IMR-90 (cell line): ENCODE measurements at places on chromosomes 3 and 15. TPM values are rescaled to one million over a fixed set of nuclear protein-coding genes. Genes with fewer than 3 reads are reported as not detected.
A peak's percentile ranks its signal among the peaks of the same experiment; 100 is the strongest.

Gene SERINC4
- polyA plus RNA-seq: 0.09 TPM in 1 of 2 replicates, not detected in the other

Gene COLQ
- 0.65 and 1.0 TPM in 2 replicates for polyA plus RNA-seq

Gene CD200R1L
- not detected in 2 replicates for polyA plus RNA-seq

Gene MEX3B
- polyA plus RNA-seq: 12.9 and 16.2 TPM in 2 replicates

Gene CYP8B1
- polyA plus RNA-seq: not detected in 2 replicates

Gene KPNA4
- 11.0 and 12.9 TPM in 2 replicates for polyA plus RNA-seq

Gene DPPA2
- polyA plus RNA-seq: not detected in 2 replicates

Gene MESP2
- polyA plus RNA-seq: 0.32 and 0.34 TPM in 2 replicates

Gene RBPMS2
- polyA plus RNA-seq: 2.3 and 2.8 TPM in 2 replicates

Gene PTH1R
- polyA plus RNA-seq: 0.15 and 0.56 TPM in 2 replicates

Gene SLC9C1
- not detected in 2 replicates for polyA plus RNA-seq

Gene RTF1
- 21.7 and 24.3 TPM in 2 replicates for polyA plus RNA-seq

Gene CYP1A2
- polyA plus RNA-seq: not detected in 2 replicates

Gene RETNLB
- polyA plus RNA-seq: not detected in 2 replicates

DNA sequence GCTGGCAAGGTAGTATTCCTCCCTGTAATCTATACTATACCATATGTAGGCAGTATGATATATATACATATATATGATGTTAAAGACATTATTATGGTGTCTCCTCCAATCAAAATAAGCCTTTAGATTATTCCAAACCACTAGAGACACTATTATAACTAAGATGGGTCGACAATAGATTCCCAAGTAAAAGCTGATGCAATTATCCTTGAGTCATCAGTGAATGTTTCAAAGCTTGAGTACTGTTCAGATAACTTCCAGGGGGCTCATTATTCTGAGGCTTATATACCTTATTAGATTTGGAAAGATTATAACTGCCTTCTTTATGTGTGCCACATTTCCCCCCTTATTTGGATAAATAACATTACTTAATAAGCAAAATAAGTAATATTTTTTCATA, 11.9 kb upstream of the C3orf38 start:
- peak; percentile 62 for DNase-seq

- DNase-seq: peak; percentile 86
Measured at GRCh38 chr15:65580287-65580686, 30.6 kb downstream of the INTS14 start.

DNA sequence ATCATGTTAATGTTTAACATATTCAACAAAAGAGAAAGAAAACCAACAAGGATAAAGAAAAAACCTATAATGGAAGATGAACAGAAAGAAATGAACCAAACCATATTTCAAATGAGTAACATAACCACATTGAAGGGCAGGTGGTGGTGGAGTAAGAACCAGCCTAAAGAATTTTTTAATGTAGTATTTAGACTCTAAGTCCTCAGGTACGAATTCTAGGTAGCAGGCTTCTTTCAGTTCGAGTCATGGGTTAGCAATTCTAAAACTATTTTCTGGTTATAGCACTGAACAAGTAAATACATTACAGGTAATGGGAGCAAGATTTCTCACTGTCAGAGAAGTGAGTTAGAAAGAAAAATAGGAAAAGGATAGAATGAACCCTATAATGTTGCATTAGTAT, 24.4 kb downstream of the DCBLD2 start:
- no peak for DNase-seq

- no peak for DNase-seq
Measured at GRCh38 chr3:168612671-168613070, 516.9 kb upstream of the GOLIM4 start.

- DNase-seq: no peak
Measured at GRCh38 chr3:53162672-53163443, 1.8 kb downstream of the PRKCD start.

GRCh38 chr3:162740941-162741596, 1244.5 kb downstream of the OTOL1 start:
- DNase-seq: no peak

GRCh38 chr15:23869396-23869795, 182.3 kb upstream of the NDN start:
- no peak for DNase-seq

DNA sequence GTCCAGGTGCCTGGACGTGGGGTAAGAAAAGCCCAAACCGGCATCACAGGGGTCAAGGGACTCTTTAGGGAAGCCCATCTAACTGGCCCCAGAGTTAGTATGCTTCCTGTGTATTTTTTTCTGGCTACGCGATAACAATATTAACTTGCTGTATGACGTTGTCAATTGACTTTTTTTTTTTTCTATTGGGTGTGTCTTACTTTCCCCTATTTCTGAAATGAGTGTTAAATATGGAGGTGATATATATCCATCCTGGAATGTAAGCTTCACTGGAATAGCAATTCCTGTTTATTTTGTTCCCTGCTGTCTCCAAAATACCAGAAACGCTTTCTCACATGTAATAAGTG, 598 bp upstream of the GMNC start:
- DNase-seq: no peak

GRCh38 chr15:62607643-62608042, 434.9 kb upstream of the TPM1 start:
- peak; percentile 73 for DNase-seq

DNA sequence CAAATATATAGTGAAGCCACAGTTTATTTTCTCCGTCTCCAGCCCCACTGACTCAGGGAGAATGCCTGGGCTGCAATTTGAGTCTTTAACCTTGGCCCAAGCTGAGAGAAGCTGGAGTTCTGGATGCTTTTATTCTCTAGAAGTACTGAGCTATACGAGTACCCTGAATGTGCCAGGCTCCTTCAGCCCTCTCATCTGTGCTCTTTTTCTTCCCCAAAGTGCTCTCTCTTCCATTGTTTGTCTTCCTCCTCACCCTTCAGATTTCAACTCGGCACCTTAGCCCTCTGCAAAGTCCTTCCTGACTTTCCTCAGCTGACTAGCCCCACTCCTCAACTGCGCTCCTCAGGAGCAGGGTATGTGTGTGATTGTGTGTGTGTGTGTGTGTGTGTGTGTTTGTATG, 75.6 kb upstream of the AGBL1 start:
- DNase-seq: no peak

- no peak for DNase-seq
Measured at GRCh38 chr15:54033869-54034458, 55.7 kb downstream of the UNC13C start.

DNA sequence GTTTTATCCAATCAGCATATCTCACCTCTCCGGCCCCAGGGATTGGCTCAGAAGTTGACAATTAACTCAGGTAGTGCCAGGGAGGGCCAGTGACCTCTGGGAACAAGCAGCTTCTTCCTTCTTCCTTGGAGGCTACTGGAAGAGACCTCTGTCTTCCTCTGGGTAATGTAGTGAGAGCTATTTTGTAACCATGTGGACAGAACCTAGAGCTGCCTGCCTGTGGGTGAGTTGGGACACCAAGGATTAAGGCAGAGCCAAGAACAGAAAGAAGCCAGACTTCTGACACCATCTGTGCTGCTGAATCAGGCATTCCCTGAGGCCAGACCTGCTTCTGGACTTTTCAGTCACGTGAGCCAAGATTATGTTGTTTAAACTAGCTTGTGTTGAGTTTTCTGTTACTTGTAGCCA, 5.9 kb upstream of the NDUFAF1 start:
- peak; percentile 75 for DNase-seq

DNA sequence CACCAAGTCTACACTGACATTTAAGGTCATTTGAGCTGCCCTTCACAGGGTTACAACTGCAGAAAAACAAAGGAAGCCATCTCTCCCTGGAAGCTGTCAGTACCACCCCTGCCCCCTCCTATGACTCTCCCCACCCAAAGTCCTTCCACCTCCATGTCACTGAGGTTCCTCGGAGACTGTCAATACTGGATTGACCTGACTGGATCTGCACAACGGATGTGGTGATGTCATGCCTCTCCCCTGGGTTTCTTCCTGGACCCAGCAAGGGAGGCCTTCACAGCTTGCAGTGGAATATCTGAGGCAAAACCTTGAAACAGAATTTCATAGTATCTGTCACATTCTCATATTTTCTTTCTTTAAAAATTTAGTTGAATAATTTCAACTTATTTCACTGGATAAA, 153.5 kb downstream of the CLSTN2 start:
- no peak for DNase-seq

DNA sequence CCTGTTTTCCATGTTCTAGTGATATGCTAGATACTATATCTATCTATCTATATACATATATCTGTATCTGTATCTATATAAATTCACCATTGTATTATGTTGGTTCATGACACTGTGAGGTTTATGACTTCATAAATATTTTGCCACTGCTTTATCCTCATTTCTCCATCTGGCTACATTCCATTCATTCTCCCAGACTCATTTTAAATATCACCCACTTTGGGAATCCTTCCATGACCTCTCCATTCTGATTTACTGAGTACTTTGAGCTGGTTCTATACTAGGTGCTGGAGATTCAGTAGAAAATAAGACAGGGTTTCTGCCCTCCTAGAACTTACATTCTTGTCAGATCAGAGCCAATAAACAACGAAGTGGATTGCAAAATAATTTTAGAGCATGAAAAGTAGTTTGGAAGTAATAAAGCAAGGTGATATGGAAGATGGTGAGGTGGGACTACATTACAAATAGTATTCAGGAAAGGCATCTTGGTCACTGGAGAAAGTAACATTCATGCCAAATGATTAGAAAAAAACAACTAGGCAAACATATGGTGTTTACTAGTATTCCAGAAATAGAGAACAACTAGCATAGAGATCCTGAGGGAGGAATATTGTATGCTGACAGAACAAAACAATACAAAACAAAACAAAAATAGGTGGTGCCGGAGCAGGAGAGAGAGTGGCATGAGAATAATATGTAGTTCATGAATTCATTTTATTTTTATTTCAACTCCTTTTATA, 11.6 kb upstream of the PLSCR4 start:
- peak; percentile 18 for DNase-seq

GRCh38 chr3:43855674-43856299, 165.0 kb downstream of the ABHD5 start:
- peak; percentile 56 for DNase-seq

DNA sequence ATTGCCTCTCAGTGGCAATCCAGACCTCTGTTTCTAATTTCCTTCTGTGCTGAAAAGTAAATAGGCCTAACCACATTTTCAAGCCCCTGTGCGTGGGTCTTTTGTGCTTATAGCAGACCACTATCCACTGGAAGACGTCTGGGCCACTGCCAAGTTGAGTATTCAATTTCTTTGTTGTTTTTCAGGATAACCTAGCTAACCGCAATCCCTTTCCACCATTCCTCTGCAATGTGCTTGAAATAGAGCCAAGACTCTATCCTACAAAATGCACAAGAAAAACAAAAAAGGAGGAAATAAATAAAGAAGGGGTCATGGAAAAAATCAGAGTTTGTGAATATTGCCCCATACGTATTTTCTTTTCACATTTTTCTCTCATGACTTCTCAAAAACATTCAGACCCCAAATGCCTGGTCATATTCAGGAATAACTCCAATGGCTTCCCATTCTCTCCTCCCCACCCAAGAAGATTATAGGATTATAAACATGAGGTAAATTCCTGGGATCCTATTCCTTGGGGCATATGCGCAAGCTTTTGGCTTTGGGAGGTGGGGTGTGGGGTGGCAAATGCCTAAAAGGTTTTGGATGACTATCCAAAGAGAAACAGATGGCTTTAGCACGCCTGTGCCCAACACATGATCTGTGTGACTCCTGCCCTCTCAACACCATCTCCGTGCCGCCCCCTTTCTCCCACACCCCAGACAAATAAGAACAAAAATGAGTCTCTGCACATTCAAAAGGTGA, 217.9 kb upstream of the THBS1 start:
- peak; percentile 96 for DNase-seq

- DNase-seq: no peak
Measured at GRCh38 chr3:53303549-53303948, 43.8 kb downstream of the DCP1A start.

GRCh38 chr15:83984601-83985000, 251.0 kb upstream of the GOLGA6L4 start:
- DNase-seq: no peak

DNA sequence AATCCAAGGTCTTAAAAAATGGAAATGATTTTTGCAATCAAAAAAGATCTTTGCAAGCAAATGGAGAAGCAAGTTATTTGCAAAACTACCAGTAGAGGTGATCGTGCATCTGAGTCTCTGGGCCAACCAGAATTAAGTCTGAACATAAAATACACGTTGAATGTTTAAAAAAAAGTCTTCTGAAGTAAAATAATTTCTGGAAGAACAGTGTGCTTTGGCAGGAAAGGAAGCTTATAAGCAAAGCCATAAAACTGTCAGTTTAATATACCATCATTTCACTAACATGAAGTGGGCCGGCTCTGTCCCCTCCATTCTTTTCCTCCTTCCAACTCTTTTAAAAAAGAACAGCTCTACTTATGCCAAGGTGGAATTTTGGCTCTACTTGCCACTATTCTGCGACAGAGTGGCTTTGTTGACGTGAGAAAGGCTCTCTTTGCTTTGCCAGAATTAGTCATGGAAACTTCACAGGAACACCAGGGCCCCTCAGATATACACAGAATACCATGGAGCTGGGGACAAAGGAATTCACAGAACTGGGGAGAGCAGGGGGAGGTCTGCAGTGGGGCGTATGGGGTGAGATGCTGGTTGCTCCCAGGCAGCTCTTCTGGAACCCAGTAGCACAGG, 29.8 kb downstream of the FSTL1 start:
- DNase-seq: peak; percentile 75

DNA sequence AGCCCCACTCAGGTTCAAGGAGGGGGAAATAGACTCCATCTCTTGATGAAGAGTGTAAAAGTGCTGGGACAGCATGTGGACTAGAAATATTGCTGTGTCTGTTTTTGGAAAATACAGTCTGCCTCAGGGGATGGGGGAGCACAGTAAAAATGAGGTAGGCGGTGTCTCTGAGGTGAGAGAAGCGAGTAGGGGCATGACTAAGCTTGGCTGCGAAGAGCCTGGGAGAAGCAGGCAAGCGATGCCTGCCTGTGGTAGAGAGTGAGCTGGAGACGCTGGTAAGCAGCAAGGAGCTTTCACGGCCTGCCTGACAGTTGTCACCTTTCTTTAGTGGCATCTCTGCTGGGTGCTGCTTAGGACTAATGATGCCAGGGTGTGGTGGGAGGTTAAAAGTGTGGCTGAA, 49.0 kb upstream of the DCLK3 start:
- DNase-seq: no peak

DNA sequence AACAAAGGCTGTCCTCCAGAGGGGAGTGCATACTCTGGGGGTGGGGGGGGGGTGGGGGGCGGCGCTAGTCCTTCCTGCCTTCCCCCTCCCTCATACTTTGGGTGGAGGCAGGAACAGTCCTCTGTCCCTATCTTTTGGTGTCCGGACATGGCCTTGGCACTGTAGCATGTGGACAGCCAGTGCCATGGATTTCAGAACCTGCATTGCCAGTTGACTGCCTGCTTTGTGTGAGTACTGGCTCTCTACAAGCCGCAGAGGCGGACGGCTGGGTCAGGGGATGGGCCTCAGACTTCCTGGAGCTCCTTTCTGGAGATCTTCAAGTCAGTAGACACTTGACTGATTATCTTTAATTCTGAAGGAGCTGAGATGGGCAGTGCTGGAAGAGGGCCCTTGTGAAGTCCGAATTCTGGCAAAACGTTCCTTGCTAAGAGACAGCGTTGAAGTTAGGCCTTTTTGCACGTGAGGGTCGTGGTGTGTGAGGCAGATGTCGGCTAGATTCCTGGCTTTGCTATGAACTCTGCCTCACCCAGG, 2.5 kb downstream of the CLDN11 start:
- peak; percentile 44 for DNase-seq

GRCh38 chr3:101184111-101184510, 136.3 kb downstream of the IMPG2 start:
- DNase-seq: no peak
